D341Med (cell line): ENCODE measurements at places on chromosomes 2 and 18.

- DNase-seq, result no peak
Measured at GRCh38 chr2:120241684-120242083, 11.0 kb upstream of the RALB start.

DNA sequence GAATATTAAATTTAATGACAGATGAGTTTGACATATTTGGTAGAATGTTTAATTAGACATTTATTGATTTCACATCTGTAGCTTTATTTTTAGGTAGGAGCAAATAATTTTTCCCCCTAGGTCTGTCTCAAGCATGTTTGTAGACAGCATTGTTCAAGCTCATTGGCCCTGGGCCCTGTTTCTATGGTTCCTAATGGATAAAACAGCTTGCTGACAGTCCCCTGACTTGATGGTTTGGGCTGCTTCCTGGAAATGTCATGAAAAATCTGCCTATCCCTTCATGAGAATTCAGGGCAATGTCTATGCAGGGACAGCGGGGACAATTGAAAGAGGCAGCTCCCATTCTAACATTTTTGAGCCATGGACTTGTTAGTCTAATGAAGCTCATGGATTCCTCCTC is 14.6 kb upstream of the MEP1B start:
- DNase-seq, result no peak

DNA sequence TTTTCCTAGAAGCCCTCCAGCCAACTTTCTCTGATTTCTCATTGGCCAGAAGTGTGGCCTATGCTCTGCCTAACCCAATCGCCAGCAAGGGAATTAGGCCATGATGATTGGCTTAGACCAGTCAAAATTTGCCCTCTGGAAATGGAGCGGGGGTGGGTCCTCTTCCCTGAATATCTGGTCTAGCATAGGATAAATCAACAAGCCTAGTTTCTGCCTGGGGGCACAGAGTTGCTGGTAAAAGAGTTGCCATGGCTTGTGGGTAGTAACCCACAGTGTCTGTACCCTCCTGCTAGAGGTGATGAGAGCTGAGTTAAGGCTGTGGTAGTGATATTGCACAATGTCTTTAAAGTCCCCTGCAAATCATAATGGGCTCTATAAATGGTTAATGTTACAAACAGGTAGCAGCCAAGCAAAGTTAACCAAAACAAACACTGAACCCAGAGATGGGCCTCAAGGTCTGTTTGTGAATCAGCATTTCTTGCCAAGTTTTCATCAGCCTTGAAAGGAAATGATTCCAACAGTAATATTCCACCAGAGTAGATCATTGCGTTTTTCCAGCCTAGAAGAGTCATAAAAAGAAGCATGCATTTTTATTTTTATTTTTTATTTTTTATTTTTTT is 19.3 kb downstream of the GALM start:
- DNase-seq, result no peak

GRCh38 chr2:233235977-233236376 is 15.5 kb upstream of the ATG16L1 start:
- DNase-seq, result no peak

DNA sequence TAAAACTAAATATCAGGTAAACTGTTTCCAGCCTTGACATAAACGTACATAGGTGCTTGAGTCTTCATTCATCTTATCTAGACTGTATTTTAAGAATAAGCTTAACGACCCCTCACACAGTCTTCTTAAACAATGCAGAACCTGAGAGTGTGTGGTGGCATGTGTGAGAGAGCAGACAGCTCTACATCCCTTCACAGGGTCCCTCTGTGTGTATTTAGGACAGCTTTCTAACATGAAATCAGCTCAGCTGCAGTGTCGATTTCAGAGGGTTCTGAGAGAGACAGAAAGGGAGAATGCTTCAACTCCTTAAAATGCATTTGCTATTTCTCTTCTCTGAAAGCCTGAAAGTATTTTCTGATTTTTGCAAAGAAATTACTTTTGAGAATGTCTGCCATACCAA is 185.2 kb downstream of the GRB14 start:
- DNase-seq, result no peak

DNA sequence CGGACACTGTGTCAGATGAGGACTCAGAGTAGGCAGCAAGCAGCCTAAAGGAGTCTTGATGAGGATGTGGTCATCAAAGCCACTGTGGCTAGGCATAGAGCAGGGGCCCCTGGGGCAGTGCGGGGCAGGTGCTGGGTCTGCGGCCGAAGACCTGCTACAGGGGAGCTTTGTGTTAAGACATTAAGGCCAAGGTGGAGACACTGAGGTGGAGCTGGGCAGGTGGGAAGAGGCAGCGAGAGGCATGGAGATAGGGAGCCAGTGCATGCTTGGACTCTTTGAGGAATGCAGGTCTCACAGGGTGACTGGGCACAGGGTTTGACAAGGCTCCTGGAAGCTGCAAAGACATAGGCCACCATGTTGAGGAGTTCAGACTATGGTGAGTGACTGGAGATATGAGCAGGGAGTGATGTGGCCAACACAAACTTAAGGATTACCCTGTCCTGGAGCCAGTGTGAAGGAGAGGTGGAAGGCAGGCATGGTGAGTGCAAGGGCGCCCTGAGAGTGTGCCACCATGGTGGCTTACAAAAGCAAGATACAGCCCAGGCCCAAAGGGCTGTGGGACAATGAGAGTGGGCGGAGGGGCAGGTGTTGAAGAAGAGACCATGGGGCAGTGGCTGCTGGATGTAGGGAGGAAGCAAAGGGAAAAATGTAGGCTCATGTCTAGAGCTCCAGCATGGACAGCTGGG is 450.9 kb upstream of the HS6ST1 start:
- DNase-seq, result no peak

GRCh38 chr2:207437524-207438143 is 92.1 kb upstream of the CREB1 start:
- no peak for DNase-seq

DNA sequence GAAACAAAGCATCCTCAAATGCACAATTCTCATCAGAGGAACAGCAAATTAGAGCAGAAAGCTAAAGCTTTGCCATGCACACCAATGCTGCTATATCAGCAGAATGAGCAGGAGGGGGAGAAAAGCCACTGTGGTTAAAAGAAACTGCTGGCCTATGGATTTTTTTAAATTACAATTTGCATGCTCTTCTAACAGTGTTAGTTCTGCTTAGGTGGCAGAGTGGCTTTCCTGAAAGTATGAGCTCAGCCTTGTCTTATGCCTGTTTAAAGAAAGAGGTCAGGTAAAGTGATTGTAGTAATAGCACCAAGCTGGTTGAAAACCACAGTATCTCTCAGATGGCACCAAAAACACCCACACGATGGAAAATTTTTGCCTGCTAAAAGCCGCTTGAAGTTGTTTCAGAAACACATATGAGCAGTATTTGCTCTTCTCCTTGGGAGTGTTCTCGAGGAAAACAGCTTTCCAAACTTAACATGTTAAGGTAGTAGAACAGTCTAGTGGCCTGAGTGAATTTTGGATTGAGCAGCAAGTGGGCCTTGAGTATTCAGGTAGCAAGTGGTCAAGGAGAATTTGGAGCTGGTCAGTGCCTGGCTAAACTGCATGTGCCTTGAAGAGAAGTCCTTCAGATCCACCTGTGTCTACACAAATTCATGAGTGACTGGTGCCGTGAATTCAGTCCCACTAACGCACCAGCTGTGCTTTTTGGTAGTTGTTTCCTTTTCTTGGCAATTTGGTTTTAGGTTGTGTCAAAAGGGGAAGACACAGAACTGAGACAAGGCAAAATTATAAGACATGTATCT is 19.6 kb upstream of the NDUFV2 start:
- DNase-seq, result no peak

DNA sequence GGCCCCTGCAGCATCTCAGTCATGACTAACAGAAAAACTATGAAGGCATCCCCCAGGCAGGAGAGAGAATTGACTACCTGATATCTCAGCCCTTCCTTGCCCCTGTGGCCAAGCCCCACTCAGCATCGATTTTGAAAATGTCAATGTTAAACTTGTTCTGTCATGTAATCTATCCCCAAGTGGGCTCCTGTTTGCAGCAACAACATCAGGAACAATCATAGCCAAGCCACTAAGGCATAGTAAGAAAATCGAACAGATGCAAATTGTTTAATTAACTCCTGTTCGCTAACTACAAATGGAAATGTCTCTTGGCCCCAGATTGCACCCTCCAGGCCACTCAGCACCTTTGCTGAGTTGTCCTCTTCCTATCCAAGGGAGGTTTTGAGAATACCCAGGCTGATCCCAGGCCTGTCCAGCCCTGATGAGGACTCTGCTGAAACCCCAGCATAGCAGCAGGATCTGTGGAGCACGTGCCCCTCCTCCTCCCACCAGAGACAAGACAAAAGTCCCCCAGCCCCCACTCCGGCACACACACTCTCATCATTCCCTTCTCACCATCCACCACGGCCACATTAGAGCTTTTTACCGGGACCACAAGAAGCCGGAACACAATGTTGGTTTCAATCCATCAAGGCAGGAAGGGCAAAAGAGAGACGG is 150.1 kb downstream of the TNS1 start:
- no peak for DNase-seq

DNA sequence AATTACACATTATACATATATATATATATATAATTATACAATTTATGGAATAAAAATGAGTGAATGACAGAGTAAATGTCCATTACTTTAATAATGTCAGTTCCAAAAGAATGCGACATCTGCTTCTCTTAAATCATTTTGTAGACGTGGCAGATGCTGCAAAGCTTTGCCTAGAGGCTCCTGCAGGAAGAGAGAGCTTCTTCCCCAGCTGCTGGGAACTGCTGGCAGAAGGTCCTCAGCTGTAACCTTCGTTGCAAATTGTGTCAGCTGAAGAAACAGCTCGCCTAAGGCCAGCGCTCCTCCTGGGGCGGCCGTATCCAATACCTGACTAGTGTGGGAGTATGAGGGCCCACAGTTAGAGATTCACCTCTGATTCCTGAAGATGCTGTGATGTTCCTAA is 9.6 kb upstream of the THNSL2 start:
- no peak for DNase-seq

GRCh38 chr18:58955001-58955400 is 90.3 kb downstream of the ZNF532 start:
- DNase-seq, result no peak

GRCh38 chr18:62018759-62019041 is 125.9 kb upstream of the RNF152 start:
- DNase-seq, result no peak

GRCh38 chr2:241857041-241857541 is 1.6 kb downstream of the PDCD1 start:
- peak; percentile 8 for DNase-seq

- DNase-seq, result no peak
Measured at GRCh38 chr18:69935319-69936190, 12.1 kb downstream of the CD226 start.

GRCh38 chr2:135952891-135953290 is 32.5 kb downstream of the DARS1 start:
- DNase-seq, result no peak

- no peak for DNase-seq
Measured at GRCh38 chr18:54209471-54210180, 14.8 kb downstream of the MBD2 start.

DNA sequence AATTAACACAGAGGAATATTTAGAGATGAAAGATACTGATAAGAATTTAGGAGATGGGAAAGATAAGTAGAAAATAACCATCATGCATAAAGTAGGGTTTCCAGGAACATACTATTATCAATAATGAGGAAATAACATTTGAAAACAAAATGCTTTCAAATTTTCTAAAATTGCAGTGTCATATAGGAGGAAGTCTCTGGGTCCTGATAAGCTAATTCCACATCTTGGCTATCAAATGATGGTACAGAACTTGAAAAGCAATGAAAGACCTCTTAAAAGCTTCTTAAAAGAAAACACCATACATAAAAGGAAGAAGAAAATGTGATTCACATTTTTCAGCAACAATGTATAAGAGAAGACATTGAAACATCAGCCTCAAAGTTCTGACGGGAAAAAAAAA is 1024.8 kb downstream of the TSN start:
- no peak for DNase-seq

DNA sequence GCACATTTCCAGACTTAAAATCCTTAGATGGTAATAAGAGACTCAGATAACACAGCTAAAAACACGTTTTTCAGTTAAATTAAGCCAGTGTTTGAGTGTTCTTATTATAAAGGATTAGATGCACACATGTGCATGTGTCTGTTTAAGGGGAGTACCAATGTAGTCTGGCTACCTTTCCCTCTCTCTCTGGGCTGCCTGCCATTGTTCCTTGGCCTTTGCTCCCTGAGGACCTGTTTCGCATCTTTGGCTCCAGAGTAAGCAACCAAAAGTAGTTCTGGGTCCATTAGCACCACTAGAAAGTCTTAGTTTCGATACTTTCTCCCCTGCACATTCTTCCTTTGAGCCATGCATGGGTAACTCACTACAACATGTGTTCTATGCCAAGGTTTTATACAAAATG is 228.3 kb downstream of the TPGS2 start:
- peak; percentile 59 for DNase-seq

DNA sequence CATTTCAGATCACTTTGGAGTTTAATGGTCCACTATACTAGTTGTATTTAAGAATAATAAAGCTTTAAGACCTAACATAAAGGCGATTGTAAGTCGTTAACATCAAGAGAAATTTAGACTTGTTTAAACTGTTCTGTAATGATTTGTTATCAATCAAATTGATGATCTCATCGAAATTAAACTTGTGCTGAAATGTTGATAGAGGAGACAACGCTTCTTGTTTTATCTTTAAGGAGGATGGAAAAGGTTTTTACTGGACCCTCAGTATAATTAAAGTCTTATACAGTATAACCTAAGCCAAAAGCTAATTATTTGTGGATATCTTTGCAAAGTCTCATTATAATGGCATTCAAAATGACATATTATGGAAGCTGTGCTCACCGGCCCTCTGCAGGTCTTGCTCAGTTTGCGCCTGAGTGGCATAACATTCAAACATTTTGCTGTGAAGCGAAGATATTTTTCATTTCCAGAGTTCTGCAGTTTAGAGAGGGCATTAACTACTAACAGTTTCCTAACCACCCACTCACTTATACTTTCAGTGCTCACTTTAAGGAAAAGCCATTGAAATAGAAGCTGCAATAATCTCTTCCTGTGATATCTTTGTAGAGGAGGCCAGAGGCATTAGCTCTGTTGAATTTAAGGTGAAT is 1.4 kb upstream of the SERTAD2 start:
- peak; percentile 48 for DNase-seq

- no peak for DNase-seq
Measured at GRCh38 chr2:58971511-58972360, 730.6 kb upstream of the FANCL start.

DNA sequence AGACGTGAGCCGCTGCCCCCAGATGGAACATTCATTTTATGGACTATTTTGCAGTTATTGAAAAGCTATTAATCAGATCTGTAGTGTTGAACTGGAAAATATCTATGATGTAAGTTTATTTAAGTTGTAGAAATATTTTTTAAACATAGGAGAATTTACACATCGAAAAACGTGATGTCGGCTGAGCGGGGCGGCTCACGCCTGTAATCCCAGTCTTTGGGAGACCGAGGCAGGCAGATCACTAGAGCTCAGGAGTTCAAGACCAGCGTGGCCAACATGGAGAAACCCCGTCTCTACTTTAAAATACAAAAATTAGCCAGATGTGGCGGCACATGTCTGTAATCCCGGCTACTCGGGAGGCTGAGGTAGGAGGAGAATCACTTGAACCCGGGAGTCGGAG is 2.0 kb upstream of the TIA1 start:
- no peak for DNase-seq

DNA sequence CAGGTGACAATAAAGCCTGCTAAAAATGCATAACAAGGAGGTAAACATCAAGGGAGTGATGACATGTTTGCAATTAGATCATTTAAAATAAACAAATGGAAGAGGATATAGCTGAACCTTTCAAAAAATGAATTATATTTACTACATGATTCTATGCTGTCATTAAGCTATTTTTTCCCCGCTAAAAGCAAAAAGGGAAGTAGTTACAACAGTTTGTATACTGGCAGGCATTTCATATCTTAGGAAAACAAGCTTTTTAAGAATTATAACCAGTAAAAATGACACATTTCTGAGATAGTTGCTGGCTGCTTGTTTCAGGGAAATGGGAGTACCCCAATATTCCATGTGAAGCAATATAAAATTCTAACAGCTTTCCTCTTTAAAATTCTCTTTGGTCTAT is 89.1 kb upstream of the ITGB6 start:
- DNase-seq, result no peak
